ENCODE measurements at places on chromosomes 11 and 22. TPM values are rescaled to one million over a fixed set of nuclear protein-coding genes. Genes with fewer than 3 reads are reported as not detected.

DNA sequence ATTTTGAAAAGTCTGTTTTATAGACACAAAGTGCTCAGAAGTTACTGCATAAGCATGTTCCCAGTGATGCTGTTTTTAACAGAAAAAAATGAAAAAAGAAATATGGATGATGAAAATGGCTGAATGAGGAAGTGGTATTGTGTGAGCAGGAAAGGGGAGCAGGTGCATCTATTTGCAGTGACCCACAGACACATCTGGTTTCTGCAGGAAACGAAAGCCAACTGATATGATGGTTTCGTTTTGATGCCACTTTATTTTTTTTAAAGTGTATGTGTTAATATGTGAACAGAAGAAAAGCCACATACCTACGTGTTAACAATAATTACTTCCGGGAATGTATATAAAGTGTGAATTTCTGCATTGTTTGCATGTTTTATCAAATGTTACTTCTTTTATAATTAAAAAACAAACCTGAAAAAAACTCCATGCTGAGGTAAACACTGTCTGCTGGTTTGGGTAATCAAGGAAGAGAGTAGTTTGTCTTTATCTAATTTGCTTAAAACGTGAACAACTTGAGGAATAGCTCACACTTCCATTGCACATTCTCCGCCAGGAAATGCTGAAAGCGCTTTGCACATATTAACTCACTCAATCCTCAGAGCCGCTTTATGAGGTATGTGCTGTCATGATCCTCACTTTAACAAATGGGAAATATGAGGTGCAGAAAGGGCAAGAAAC, 1335.9 kb downstream of the TBC1D22A start:
- peak; percentile 88 for ATAC-seq

DNA sequence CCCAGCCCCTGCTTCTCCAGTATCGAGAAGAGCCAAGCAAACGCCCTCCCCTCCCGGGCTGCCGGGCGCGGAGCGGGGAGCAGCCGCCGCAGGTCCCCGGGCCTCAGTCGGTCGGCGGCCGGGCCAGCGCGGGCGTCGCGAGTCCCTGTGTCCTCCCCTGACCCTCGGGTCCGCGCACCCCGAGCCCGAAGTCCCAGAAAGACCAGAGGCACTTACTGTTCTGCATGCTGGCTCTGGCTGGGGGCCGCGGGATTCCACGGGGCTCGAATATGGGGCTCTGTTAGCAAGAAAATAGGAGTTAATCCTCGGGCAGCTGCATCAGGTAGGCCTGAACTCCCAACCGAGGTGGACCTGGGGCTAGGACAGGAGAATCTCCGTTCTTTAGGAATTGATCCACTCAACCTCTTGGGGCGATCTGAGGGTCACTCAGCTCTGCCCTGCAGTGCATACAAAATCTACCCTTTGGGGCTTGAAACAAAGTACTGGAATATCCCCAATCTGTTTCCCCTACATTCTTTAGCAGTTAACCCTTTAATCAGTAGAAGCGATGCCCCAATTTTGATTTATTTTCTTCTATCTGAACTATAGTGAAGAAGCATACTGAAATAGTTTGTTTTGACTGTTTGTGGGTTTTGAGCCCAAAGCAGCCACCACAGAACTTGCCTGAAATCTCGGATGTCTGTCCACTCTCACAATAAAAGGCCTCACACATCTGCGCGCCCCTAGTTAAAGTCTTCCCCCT, 4.8 kb downstream of the PAX6 start:
- no peak for ATAC-seq

The CCDC73 gene
- 0.09 TPM for total RNA-seq

The B3GAT1 gene
- total RNA-seq: 0.16 TPM

The MUC6 gene
- not detected for total RNA-seq

The RAB38 gene
- total RNA-seq: 1.9 TPM

The KRTAP5-10 gene
- total RNA-seq: not detected

The MAML2 gene
- total RNA-seq: 17.4 TPM

- no peak for ATAC-seq
Observed at GRCh38 chr22:45938913-45939312, 38.0 kb downstream of the WNT7B start.

DNA sequence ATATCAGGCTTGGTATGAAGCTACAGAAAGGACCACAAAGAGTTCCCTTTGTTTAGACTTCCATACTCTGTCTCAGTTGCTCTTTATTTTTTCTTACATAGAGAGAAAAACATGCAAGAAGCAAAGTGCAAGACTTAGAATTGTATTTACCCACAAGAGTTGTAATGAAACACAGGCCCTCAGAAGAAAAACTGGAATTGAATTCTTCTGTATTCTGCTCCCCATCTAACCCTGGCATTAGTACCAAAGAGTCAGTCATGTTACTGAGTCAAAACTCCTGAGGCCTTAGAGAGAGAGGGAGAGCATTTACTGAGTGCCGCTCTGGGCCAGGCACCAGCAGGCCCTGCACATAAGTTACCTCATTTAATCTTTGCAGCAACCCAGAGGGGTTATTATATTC, 43.9 kb upstream of the DLAT start:
- no peak for ATAC-seq
